ENCODE measurements at places on chromosomes 11 and 22.

- no peak for DNase-seq
Measured at GRCh38 chr22:46935506-46936377, 173.3 kb downstream of the TBC1D22A start.

GRCh38 chr22:49036513-49036912 lies 791.2 kb downstream of the BRD1 start:
- no peak for DNase-seq

DNA sequence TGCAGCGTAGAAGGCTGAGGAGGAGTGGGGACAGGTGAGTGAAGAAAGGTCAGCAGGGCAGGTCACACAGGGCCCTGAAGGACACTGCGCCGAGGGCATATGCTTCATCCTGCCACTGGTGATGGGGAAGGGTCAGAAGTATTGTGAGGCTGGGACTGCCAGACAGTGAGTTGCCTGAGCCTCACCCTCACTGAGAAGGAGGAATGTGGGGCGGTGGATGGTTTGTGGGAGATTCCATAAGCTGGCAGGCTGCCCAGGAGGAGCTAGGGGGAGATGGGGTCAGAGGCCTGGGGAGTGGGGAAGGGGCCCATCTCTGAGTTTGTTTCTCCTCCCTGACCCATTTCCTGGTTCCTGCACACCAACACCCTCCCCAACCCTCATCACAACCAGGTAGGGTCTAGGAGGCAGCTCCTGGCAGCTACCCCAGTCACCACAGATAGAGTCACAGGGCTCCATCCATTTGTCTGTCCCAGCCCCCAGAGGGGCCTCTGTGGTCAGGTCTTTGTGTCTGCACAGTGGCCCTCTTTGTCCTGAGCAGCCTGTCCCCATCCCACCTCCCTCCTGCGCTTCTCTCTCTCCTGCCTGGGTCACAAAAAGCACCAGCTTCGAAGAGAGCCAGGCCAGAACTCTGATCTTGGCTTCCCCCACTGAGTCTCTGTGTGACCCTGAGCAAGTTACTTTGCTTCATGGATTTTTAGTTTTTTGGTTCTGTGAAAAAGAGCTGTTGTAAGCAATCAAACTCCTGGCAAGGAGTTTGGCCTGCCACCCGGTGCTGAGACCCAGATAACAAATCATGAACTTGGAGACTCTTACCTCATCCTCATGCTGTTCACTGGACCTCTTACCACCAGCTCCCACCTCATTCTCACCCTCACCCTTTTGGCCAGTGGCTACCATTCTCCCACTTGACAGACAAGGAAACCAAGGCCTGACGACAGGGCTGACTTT lies 4.6 kb upstream of the P2RY2 start:
- no peak for DNase-seq

GRCh38 chr11:116275635-116276034 lies 497.2 kb downstream of the BUD13 start:
- no peak for DNase-seq

DNA sequence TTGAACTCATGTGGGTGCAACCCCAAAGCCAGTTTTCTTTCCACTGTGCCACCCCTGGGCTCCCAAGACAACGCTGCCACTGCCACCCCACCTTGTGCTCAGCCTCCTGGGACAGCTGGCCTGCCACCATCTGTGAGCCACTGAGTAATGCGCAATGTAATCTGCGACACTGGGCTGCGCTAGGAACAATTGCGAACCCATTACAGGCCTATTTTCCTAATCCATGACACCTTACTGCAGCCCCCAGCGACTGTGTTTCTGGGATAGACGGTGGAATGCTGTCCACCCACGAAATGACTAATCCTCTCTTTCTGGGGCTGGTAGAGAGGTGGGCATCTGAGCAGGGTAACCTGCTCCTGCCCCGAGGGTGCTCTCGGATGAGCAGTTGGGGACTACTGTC lies 22.2 kb downstream of the FLRT1 start:
- DNase-seq = no peak

DNA sequence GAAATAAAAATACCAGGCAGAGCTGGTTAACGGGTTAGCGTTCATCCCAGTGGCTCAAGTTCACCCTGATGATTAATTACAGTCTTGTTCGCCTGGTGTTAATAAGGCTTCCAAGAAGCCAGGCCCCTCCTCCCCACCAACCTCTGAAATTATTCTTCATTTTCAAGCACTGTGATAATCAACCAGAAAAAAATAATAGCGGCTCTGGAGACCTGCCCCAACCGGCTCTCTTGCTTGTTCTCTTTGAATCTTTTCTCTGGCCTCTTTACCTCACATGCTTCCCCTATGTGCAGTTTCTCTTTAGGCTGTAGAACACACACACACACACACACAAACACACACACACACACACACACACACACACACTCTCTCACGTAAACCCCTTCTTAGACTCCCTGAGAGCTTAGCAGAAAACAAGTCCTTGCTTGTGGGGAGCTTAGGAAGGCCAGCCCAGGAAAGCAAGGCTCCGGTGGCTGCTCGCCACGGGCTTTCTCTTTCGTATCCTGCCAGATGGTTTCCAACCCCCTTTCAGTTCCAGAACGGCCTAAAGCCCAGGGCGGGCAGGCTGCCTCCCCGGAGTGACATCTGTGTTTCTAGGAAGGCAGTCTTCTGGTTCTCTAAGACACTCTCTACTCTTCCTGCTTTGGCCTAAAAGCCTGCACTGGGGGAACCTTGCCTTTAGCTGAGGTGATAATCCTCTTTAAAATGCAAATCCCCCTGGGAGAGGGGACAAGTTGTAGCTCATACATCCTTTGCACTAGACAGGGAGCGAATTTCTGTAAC lies 106.4 kb upstream of the SESN3 start:
- DNase-seq = no peak
